ENCODE measurements at places on chromosomes 2 and 18. TPM values are rescaled to one million over a fixed set of nuclear protein-coding genes. Genes with fewer than 3 reads are reported as not detected.

FBLN7 gene
- total RNA-seq, result 5.2 TPM

SERPINB13 gene
- total RNA-seq, result 0.13 TPM

ANKRD36 gene
- total RNA-seq, result 157 TPM

ATP6V1C2 gene
- not detected for total RNA-seq

XRCC5 gene
- total RNA-seq, result 418 TPM

POTEC gene
- total RNA-seq, result not detected

L3MBTL4 gene
- 0.57 TPM for total RNA-seq

CD226 gene
- 0.53 TPM for total RNA-seq

Measured in thoracic aorta endothelial cell (primary cell).